Stimulated activated CD8-positive, alpha-beta memory T cell treated with anti-CD3 and anti-CD28 coated beads, Interleukin-15, amount 100 ng/mL, for 4 hours (primary cell): ENCODE measurements at places on chromosomes 6 and 20.
A peak's percentile ranks its signal among the peaks of the same experiment; 100 is the strongest.

- DNase-seq: no peak
Measured at GRCh38 chr6:157954150-157955117, 27.2 kb upstream of the SYNJ2 start.

- DNase-seq: no peak
Measured at GRCh38 chr6:128754658-128755256, 128.2 kb upstream of the LAMA2 start.

GRCh38 chr20:36606158-36607066, 833 bp downstream of the RAB5IF start:
- DNase-seq: no peak

GRCh38 chr20:38321959-38322598, 18.1 kb downstream of the BPI start:
- no peak for DNase-seq

DNA sequence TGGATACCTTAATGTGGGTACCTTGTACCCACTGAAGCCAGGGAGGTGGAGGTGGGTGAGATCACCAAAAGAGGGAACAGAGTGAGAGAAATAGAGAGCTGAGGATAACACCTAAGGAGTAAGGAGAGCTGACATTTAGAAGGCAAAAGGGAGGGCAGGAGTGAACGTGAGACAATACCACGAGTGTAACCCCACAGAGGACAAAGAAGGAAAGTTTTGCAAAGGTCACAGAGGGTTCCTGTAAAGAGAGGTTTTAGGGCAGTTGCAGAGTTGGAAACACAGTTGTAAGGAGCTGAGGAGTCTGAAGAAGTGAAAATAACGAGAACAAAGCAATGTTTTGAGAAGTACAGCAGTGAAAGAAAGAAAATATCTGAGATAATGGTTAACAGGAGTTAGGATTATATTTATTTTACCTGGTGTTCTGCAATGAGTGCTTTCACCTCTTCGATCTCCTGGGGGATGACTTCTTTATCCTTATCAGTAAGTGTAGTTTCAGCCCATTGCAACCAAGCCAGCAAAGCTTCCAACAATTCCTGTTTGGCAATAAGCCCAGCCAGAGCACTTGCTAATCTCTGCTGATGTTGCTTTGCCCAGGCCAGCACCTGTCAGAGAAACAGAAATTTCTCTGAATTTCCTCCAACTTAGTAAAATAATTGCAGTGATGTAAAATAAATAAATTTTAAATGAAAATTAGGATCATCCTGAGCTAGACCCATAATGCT, 166.8 kb downstream of the DST start:
- no peak for DNase-seq

- no peak for DNase-seq
Measured at GRCh38 chr6:1704711-1705110, 95.0 kb downstream of the FOXC1 start.

DNA sequence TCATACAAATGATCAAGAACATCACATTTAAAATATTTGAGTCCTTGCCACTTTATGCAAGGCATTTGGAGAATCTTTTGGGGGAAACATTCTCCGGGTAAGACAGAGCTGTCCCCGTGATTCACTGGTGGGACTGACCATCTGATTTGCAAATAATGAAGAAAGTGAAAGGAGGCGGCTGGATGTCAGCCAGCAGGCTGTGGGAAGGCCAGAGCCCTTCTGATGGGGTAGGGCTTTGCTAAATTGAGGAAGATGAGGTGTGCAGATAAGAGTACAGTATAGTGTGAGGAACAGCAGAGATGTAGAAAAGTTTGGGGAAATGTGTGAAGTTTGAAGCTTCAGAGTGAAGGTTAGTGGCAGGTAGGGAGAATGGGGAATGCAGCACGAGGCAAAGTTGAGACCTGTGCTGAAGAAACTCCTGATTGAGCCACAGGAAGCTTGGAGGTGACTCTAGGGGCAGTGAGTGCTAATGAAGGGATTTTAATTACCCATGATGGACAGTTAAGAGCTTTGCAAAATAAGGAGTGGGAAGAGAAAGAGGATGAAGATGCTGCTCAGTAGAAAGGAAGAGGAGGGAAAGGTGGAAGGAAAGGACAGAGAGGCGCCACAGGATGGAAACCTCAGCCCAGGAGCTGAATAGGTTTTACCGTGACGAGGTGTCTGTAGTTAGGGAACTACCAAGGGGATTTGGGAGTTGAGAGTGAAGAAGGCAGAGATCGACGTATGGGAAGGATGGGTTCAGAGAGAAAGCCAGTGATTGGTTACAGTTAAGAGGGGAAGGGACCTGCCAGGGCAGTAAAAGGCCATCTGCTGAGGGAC, 68.7 kb downstream of the SNX9 start:
- no peak for DNase-seq

- DNase-seq: peak; percentile 28
Measured at GRCh38 chr20:48718786-48719578, 108.8 kb downstream of the PREX1 start.

DNA sequence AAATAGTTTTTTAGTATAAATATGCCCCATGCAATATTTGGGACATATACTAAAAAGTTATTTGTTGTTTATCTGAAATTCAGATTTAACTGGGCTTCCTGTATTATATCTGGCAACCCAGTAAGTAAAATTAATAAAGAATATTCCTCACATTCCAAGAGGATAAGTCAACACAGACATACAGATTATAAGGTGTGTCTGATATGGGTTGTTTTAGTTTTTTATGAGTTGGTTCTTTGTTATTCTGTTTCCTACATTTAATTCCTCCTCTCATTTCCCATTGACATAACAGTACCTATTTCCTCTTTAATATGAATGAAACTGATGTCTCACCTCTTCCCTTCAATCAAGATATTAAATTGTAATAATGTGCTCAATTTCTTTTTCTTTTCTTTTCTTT, 1.7 kb upstream of the PLA2G7 start:
- no peak for DNase-seq

- no peak for DNase-seq
Measured at GRCh38 chr6:6683969-6684833, 95.7 kb downstream of the LY86 start.

DNA sequence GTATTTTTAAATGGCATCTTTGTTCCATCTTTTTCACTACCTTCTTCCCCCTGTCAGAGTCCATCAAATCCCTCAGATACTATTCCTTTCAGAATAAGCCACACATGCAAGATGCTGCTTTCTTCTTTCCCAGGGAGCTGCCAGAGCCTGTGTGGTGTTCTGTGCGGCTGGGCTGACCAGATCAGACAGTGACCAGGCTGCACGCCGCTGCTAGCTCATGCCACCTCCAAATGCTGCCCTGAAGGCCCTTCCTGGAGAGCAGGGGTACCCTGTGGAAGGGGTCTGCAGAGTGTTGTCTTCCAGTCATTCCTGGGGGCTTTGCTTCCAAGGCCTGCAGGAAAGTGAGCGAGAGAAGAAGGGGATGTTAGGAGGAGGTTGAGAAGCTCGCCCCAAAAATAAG, 179.1 kb upstream of the SUPT3H start:
- no peak for DNase-seq

- DNase-seq: no peak
Measured at GRCh38 chr6:27121640-27122039, 125.9 kb upstream of the PRSS16 start.

DNA sequence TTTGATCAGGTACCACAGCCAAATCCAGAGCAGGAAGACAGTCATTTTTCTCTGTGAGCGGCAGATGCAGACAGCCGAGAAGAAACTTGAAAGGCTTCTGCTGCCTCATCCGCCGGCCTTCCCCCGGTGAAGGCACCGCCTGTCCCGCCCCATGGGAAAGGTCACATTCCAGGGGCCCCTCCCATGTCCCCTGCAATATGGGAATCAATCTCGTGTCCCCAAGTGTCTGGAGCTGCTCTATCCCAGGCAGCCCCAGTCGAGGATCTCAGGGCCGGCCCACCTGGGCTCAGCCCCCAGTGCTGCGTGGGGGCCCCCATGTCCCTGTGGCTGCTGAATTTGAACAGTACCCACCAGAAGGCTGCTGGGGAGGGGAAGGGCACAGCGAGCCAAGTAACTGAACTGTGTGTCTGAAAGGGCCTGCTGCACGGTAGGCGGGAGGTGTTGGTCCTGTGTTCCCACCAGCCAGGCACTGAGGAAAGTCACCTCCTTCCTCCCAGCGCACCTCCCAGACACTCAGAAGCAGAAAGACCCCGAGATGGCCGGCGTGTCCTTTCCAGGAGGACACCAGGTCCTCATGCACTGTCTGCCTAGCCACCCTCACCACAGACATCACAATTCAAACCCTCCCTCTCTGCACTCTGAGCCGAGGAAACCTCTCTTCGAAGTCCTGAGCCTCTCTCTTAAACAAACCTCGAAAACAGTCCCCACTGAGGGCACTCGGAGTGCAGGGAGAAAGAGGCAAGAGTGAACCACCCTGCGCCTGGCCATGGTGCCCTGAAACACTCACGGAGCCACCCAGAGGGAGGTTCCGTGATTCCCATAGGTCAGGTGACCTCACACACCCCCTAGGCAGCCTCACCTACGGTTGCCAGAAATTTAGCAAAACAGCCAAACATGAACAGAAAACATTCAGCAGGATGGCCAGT, 99.3 kb downstream of the PSMB1 start:
- DNase-seq: no peak

DNA sequence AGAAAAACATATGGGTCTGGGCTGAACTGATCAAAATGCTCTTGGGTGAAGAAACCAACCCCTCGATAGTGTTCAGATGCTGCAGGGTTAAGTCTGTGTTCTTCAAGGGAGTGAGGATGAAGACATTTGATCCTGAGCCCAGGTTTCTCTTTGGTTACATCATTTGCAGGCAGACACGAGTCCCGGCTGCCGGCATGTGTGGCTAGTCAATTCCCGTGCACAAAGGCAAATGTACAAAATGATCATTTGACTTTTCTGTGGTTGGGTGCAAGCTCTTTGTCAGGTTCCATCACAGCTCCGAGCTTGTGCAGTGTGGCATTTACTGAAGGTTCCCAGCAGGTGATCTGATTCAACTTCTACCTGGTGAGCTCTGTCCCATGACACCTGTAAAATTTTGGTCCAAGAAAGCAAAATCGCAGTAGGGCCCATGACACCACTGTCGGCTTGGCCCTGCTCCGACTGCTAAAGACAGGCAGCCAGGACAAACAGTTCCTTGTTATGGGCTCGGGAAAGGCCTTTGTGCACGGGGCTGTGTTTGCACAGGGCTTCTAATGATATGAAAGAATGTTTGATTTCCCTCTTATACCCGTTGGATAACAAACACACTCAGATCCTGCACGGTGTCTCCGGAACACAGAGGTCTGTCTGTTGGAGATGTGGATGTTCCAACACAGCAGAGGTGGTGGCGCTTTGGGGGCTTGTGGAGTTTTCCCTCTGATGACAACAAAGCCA, 46.9 kb downstream of the GJA10 start:
- DNase-seq: no peak

- no peak for DNase-seq
Measured at GRCh38 chr6:32565511-32565910, 24.1 kb downstream of the HLA-DRB1 start.

DNA sequence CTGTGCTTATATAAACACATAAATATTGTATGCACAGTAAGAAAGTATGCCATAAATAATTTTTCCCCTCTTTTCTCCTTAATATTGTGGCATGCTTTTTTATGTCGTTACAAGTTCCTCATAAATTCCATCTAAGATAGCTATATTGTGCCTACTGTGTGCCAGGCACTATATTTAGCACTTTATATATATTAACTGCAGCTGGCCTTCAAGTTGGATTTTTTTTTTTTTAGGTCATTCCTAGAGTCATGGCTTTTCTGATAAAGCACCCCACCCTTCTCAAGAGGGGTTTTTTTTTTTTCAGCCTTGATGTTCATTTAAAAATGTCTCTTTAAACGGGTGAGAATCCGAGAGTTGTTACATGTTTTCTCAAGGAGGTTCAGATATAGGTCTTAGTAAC, 42.8 kb upstream of the RNF8 start:
- DNase-seq: no peak
